Ovary (tissue), 10 donors: ENCODE measurements at places on chromosomes 2 and 18.

- DNase-seq: no peak
Measured at GRCh38 chr2:77520641-77521547, 1.3 kb downstream of the LRRTM4 start.

DNA sequence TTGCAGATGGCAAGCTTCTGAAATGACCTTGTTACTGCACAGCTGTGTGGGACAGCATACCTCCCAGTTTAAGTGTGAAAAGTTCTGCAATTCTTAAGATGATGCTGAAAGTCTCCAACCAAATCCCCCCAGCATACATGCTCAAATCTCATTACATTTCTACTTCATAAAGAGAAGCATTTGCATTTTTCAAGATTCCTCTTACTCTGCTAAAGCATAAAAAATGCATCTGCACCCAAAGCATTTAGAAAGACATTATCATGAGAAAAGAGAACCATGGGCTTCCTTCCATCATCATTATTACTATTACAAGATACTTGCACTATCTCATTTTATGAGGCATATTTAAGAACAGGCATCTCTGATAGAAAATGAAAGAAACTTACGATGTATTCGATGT is 236.9 kb upstream of the REV1 start:
- no peak for DNase-seq

DNA sequence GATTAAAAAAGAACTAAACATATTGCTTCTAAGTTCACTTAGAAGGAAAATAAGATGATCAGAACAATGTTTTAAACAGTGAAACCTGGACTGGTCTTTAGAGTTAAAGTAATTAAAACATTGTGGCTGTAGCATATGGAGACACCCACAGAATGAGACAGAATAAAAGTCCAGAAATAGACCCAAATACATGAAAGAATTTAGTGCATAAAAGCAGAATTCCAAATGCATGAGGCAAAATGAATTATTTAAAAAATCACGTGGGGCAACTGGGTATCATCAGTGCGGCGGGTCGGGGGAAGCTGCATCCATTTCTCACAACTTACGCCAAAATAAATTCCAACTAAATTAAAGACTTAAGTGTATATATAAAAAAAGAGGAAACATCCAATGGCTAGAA is 12.1 kb downstream of the RNF149 start:
- DNase-seq: no peak

DNA sequence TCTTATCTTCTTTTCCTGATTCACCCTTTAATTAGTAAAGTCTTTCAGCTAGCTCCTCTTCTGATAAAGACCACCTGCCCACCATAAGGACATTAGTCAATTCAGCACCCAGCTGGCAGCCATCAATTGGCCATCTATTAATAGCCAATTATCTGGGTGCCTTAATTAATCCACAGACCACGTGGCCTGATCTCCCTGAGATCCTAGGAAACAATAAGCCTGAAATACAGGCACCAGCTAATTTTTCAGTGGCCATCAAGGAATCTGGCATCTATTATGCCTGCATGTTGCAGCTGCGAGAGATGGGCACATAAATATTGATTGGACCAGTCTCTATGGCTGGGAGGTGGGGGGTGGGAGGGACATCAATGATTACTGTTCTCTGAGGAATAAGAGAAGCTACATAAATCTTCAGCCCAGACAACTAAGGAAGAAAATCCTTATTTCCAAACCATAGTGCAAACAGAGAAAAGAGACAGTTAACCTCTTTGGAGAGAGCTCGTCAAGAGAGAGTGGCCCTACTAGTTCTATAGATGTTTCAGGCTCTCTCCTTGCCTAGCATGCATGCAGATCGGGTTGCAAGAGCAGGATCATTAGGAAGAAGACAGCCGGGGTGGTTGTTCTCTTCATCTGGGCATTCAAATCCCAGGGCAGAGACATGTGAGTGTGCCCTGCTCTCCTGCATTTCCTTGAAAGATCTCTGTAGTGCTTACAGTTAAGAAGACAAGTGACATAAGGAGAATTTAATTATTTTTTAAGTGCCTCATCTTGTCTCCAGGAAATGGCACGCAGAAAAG is 8.7 kb downstream of the GALNT14 start:
- no peak for DNase-seq

GRCh38 chr2:106195981-106196380 is 1.9 kb upstream of the UXS1 start:
- DNase-seq: no peak

DNA sequence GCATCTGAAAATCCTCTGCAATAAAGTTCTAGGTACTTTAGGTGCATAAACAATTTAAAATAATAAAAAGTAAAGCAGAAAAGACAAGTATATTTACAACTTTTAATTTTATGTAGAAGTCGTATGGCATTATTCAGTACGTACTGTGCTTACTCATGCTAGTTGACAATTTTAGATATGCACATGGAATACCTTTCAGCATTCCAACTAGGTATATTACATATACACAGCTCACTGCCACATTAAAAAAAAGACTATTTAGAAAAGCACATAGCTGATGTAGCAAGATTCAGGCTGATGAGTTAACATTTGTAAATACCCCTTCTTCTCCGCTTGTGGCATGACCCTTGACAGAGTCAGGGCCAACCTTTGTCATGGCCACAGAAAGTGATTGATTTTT is 171.2 kb downstream of the FBXO15 start:
- no peak for DNase-seq

- DNase-seq: no peak
Measured at GRCh38 chr18:29157057-29157780, 980.3 kb upstream of the CDH2 start.

GRCh38 chr2:186031229-186031628 is 292.6 kb downstream of the FSIP2 start:
- no peak for DNase-seq

DNA sequence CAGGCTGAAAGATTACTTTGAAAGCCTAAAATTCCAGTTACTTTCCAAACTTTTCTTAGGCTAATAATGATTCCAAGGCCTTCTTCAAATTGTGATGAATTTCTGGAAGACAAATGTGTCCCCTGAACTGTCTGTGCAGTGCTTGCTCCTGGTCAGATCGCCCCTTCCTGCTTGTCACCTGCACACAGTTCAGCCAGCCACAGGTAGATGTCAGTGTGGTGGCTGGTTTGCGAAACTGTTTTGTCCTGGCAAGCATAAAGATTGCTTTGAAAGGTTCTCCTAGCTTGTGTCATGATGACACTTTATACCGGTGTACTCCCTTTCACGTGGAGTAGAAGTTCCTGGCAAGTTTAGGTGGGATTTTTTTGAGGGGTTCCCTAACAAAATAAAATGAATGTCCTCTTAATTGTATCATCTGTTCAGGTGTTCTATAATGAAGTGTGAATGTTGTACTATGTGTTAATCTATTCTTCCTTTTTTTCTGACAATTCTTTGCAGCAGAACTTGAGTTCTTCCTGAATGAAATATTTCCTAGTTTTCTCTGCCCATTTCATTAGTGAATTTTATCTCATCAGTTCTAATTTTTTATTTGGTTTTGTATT is 298.8 kb downstream of the ZNF407 start:
- DNase-seq: no peak

- DNase-seq: no peak
Measured at GRCh38 chr2:156695595-156695994, 259.4 kb downstream of the GPD2 start.

GRCh38 chr2:53907582-53907981 is 47.8 kb upstream of the GPR75 start:
- no peak for DNase-seq

- no peak for DNase-seq
Measured at GRCh38 chr2:63856303-63856603, 14.6 kb downstream of the UGP2 start.

GRCh38 chr18:63078471-63078870 is 241.1 kb downstream of the BCL2 start:
- no peak for DNase-seq

DNA sequence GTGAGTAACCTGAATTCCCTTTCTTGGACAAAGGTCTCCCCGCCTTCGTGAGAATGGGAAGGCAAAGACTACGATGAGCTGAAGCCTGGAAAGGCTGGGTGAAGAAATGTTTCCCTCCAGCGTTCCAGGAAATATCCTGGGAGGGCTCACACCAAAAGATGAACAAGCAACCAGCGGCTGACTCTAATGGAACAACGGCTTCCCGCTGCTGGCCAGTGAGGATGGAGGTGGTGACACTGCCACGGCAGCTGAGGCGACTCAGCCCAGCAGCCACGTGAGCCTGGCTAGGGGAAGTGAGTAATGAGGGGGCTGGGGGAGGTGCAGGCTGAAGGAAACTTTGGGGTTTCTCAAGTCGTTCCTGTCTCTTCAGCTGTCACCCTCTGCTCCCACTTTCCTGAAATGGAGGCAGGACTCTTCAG is 105.0 kb upstream of the SMAD7 start:
- no peak for DNase-seq

DNA sequence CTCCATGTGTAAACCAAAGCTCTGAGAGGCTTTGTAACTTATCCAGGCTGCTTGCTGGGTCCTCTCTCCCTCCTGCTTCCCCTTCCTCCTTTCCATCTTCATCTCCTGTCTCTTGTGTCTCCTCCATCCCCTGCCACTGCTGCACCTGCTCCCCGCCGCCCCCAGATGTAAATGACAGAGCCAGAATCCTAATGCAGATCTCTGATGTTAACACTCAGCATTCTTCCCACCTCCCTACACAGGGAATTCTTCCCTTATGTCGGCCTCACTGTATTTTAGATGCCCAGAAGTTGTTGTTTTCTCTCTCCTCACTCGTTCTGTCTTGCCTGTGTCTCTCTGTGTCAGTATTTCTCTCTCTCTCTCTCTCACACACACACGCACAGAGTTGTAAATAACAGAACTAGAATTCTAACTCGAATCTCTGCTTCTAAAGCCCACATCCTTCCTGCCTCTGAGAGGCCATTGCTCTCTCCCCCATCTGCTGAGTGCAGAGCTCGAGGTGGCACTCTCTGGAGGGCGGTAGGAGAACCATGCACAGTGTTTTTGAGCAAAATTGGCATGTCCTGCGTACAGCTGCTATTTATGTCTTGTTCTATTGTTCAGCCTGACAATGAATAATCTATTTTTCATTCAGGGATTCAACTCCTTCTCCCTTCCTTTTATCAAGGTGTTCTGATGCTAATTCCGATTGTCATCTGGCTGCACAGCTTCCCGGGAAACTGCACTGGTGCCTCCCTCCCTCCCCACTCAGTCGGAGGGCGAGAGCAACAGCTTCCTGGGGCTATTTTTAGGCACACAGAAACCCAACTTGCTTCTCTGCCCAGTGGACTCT is 219.9 kb downstream of the SH3RF3 start:
- DNase-seq: no peak

GRCh38 chr2:229815342-229815741 is 101.0 kb upstream of the DNER start:
- no peak for DNase-seq

DNA sequence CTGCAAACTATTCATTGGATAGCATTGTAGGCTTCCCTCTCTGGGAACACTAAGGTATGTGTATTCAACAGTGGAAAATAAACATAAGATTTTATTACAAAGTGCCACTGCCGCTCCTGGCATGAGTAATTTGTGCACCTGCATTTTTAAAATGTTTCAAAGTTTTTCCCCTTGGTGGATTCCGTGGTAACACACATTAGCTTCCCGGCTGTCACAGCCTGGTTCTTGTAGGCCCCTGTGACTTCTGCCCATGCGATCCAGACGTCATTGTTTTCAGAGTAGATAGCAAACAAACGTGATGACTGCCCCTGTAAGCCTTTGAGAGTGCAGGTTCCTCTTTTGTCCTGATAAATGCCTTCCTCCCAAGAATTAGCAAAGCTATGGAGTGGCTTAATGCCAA is 421.0 kb downstream of the ZNF521 start:
- DNase-seq: no peak
